ENCODE measurements at places on chromosomes 3 and 15. TPM values are rescaled to one million over a fixed set of nuclear protein-coding genes. Genes with fewer than 3 reads are reported as not detected.

Gene LRRC31
- not detected for total RNA-seq

Gene LRTM1
- not detected for total RNA-seq

DNA sequence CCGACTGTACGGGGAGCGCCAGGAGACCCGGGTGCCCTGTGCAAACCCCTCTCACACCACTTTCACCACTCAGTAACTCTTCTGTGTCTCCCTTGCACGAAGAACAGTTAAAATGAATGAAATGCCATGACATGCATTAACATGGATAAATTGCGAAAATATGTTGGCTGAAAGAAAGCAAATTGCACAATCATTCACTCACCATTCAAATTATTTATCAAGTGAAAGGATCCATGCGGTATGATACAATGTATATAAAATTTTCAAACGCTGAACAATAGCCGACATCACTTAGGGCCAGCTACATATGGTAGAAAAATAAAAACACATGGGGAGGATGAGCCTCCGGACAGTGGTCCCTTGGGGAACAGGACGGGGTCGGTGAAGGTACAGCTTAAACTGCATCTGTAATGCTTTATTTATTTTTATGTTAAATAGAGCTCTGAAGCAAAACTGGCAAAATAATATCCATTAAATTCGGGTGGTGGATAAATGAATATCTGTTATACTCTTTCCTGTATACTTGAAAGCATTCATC, 45.9 kb downstream of the SLC12A8 start:
- DNase-seq: peak; percentile 46

- DNase-seq: no peak
Measured at GRCh38 chr3:60427109-60427508, 824.1 kb downstream of the FHIT start.

DNA sequence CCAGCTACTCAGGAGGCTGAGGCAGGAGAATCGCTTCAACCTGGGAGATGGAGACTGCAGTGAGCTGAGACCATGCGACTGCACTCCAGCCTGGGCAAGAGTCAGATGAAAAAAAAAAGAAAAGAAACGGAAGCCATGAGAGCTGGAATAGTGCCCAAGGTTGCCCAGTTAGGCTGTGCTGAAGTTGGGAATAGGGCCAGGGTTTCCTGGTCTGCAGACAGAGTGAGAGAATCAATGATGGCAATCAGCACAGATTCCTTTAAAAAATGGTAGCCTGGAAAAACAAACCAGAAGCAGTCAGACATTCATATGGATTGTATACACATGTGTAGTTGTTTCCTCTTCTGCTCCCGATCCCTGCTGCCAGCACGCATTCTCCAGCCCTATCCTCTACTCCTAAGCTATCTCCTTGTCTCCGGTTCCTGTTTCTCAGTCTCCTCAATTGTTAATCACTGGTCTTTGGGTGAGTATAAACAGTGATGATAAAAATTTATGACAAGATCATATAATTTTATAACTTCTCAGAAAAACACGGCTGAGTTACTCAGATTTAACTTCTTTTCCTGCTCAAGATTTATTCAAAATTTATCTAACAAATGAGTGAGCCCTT, 316.2 kb upstream of the UMPS start:
- DNase-seq: no peak

DNA sequence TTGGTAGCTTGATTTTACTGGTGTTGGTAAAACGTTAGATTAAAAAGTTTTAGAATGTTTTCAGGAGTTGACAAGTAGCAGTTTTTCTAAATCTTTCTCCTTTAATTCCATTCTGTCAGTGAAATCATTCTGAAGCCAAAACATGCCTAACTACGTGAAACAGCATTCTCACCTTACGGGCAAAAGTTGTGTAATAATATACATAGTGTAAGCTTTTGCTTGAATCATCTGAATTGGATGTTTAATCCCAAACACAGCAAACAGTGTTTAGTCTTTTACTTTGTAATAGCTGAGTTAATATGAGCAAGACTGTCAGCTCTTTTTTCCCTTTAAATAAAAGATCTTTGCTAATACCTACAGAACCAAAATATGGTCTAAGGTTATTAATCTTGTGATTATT, 100.6 kb downstream of the CYP19A1 start:
- no peak for DNase-seq

GRCh38 chr3:36804295-36805055, 40.1 kb upstream of the DCLK3 start:
- no peak for DNase-seq

GRCh38 chr15:89575146-89575655, at the start of gene TICRR:
Gene TICRR (plus strand): TSS chr15:89575469. CDS start chr15:89575587, 118 bp downstream.
- DNase-seq: peak; percentile 100

DNA sequence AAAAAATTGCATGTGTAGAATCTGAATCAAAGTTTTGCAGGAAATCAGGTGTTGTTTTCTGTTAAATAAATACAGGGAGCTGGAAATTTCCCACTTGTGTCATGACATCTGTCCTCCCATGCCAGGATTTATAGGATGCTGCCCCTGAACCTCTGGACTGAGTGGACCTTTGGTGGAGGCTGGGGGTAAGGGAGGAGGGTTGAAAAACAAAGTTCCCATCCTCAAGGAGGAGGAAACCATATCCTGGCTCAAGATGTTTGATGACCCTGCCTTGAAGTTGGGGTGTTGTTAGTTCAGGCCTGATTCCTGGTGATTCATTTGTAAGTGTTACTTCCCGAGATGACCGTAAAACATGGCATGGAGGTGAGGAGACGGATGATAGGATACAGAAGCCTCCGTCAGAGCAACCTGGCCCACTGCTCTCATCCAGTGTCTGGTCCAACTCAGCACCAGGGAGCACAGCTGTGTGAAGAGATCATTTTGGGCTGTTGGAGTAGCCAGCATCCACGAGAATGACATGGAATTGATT, 223.6 kb downstream of the CACNA2D3 start:
- no peak for DNase-seq

DNA sequence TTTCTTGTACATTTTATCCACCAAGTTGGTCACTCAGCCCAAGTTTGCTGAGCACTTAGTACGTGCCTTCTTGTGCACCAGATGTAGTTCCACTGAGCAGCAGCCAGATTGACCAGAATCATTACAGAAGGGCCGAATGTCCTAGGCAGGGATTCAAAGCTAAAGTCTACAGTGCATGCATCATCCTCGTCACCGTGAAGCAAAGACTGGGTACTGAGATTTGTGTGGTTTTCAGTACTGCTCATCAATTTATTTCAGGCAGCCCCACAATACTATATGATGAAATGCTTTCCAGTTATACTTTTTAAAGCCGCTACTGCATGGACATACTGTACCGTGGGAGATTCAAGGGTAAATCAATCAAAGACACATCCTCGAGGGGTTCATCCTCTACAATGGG, 227.0 kb downstream of the ARRDC4 start:
- no peak for DNase-seq

DNA sequence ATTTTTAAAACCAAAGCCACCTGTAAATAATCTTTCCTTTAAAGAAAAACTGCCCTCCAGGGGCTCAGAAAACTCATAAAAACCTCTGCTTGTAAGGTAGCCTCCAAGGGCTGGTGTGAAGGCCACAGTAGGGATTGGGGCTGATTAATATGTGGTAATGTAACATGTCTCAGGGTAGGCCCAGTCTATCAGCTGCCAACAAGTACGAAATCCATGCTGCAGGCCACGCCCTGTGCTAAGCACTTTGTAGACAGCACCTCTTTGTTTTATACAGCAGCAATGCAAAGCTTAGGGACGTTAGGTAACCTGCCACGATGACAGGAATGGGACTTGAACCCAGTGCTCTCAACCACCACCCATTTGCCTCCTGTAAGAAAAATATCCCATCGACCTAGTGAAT, 65.6 kb upstream of the PRICKLE2 start:
- DNase-seq: no peak

All from cardiac muscle cell (in vitro differentiated cells and primary cell).